CD4-positive, alpha-beta T cell treated with Interleukin-17A for 4 hours (primary cell): ENCODE measurements at places on chromosomes 11 and 22.

DNA sequence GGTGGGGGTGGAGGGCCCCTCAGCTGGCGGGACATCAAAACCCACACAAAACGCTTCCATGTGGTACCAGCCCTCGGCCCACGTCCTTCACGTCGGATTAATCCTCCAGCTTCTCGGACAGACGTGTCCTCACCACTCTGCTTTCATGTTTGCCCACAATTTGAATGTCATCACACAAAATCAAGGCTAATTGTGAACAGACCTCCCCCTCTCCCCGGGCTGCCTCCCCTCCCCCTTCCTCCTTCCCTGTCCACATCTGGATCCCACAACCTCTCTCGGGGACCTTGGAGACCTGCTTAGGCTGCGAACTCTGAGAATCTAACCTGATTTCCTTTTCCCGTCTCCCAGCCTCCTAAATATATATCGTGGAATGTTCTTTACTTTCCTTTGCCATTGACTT is 262.9 kb downstream of the MN1 start:
- DNase-seq = no peak

DNA sequence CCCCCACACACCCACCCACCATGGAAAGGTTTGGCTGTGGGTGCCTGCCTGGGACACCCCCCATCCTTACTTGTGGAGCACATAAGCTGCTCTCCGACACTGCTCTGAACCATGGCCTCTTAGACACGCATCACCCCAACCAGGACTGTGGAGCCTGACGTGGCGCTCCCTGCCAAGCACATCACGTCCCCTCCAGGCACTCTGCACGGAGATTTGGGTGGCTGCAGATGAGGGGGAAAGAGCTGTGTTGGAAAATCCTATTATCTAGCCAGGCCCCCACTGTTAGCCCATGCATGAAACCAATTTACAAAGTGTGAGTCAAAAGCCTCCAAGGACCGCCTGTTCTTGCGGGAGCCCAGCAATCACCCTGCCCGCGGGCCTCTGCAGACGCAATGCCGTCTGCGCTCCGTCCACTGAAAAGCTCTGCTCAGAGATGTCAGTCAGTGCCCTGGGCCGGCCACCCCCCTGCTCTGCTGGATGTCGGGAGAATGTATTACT is 163.4 kb upstream of the NECTIN1 start:
- no peak for DNase-seq

- DNase-seq = no peak
Observed at GRCh38 chr11:109405671-109406070, 16.3 kb upstream of the C11orf87 start.

GRCh38 chr11:125155767-125156166 is 8.8 kb upstream of the PKNOX2 start:
- no peak for DNase-seq

GRCh38 chr11:65619281-65619928 is 3.8 kb downstream of the PCNX3 start:
- no peak for DNase-seq

DNA sequence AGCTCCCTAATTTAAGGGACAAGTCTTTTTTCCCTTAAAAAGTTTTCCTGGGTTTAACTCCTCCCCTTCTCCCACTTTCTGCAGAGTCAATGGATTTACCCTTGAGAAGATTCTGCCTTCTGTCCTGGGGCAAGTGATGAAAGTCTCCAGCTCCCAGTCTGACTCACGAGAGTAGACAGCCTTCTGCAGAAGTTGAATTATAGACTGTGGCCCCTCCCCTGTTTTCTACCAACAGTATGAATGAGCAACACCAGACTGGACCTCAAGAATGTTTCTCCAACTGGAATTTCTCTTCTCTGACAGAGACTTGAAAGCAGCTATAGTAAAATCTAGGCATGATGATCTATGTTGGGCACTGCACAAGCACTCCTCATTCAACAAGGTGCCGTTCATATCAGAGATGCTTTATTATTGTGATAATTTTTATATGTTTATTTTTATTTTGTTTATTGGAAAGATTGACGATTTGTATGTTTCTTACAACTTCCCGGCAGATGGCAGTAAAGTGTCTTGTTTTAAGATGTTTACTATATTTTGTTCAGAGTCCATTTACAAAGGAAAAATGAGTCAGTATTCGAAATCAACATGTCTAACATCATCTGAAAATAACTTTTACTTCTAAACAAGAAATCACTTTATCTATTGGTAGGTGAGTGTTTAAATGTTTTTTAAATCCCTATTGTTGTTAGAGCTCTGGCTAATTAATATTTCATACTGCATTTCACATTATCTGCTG is 56.6 kb downstream of the LMO2 start:
- no peak for DNase-seq

- DNase-seq = no peak
Observed at GRCh38 chr11:105230586-105230985, 91.0 kb upstream of the CARD18 start.

- DNase-seq = no peak
Observed at GRCh38 chr22:29798801-29799200, 31.6 kb downstream of the UQCR10 start.

GRCh38 chr11:24489477-24489876 is 7.4 kb upstream of the LUZP2 start:
- DNase-seq = no peak

- no peak for DNase-seq
Observed at GRCh38 chr11:62088331-62088933, 35.4 kb upstream of the INCENP start.

GRCh38 chr11:63917692-63918506 is 935 bp upstream of the RCOR2 start:
- DNase-seq = peak; percentile 60

GRCh38 chr22:26589367-26589844 is 526 bp downstream of the TPST2 start:
- peak; percentile 55 for DNase-seq

DNA sequence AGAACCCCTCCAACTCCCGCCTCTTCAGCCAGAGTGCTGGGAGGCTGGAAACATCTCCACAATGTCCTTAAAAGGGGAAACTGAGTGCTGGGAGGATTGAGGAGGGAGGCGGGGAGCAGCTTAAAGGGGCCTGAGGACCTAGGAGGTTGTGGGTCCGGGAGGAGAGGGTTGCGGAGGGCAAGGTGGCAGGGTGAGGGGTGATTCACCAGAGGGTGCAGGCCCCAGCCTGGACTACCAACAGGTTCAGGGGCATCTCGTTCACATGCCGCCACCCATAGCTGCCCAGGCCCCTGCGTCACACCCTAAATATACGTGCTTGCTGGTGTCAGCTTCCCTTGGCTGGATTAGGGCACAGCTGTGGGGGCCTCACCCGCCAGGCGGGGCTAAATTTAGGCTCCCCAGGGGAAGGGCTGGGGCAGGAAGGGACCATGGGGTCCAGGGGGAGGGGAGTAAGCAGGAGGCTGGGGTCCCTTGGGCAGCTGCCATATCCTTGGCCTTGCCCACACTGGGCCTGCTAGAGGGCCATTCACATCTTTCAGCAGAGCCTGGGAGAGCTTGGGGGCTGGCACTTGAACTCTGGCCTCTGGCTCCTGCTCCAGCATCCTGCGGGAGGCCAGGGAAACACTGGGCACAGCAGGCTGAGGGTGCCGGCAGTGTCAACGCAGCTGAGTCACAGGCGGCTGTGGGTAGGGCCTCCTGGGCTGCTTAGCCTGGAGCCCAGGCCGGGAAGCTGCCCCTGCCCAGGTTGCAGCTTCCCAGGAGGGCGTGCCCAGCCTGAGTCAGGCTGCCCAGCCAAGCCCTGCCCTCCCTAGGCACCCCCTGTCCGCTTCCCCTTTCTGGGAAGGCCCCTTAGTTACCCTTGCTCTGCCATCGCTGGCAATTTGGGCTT is 1.3 kb downstream of the EHBP1L1 start:
- DNase-seq = peak; percentile 58

DNA sequence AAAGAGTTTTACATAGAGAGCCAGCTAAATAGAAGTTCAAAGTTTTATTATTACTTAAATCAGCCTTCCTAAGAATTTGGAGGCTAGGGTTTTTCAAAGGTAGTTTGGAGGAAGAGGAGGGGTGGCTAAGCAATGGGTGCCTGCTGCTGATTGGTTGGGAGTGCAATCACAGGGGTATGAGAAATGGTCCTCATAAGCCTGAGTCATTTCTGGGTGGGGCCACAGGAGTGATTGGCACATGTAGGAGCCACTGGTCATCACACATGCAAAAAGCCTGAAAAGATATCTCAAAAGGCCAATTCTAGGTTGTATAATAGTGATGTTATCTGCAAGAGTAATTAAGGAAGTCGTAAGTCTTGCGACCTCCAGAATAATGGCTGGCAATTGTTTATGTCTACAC is 12.9 kb downstream of the OR51L1 start:
- no peak for DNase-seq

- DNase-seq = no peak
Observed at GRCh38 chr11:81211050-81211449, 1522.6 kb downstream of the FAM181B start.

DNA sequence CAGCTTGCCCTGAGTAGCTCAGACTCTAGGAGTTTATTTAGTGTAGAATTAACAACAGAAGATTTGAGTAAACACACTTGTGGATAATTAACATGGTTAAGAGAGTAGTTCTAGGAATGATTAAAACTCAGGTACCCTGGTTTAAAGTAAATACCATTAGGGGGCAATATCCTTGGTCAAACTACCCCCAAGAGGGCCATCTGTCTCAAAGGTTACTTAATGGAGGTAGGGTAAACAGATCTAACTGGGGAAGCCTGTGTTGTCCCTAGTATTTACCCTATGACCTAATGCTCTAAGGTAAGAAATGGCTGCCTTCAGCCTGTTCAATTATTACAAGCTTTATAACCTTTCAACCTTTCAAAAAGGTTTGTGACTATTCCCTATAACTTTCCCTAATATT is 10.6 kb upstream of the GLYATL1 start:
- DNase-seq = no peak

DNA sequence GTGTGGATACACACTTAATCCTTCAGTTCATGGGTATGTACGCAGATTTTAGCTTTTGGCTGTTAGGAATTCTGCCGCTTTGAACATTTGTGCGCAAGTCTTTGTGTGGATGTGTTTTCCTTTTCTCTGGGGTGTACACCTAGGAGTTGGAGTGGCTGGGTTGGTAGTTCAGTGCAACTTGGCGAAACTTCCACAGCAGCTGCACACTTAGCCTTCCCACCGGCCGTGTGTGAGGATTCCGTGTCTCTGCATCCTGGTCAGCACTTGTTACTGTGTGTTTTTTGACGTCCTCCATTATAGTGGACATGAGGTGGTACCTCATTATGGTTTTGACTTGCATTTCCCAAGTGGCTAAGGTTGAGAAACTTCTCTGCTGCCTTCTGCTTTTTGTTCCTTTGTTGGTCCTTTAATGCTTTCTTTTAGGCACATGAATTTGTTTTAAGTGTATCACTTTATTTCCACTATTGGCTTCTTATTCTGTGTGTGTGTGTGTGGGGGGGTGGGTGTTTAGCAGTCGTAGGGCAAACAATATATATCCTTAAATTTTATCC is 72.1 kb upstream of the SLC25A18 start:
- DNase-seq = no peak

GRCh38 chr11:59901306-59901705 is 22.7 kb downstream of the OOSP3 start:
- DNase-seq = no peak

DNA sequence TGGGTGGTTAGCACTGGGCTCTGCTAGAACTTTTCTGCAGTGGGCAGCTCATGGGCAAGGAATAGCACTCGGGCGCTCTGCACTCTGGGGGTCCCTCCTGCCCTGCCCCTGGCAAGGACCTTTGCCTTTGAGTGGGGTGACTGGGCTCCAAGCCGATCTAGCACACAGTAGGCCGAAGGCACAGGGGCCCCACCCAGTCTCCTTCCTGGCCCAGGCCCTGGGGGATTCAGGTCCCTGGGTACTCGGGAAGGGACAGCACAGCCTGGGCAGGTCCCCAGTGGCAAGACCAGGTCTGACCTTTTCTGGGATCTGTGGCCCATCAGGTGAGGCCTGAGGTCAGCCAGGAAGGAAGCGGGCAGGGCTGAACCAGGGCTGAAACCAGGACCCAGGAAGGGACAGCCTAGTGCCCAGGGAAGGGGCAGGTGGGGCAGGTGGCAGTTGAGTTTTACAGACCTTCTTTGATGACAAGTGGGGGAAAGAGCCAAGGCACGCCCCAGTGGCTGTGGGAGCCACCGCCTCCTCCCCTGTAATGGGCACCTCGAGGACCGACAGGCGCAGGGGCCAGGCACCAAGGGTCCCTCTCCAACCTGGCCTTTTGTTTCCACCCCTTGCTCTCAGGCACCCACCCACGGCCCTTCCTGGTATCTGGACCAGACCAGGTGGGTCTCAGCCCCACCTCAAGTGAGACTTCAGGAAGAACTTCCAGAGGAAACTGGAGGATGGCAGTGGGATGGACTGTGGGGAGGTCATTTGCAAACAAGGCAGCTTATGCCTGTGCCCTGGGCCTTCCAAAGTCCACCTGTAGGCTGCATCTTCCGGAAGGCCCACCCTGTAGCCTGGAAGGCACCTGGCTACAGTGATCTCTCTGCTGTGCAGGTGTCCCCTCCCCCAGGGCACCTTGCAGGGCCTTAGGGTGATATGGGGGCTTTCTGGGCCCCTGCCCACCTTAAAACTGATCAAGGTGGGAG is 883 bp upstream of the AIFM3 start:
- DNase-seq = no peak

- DNase-seq = no peak
Observed at GRCh38 chr22:21948824-21949568, 3.7 kb downstream of the PPM1F start.

GRCh38 chr11:35723913-35724312 is 61.3 kb downstream of the TRIM44 start:
- no peak for DNase-seq

DNA sequence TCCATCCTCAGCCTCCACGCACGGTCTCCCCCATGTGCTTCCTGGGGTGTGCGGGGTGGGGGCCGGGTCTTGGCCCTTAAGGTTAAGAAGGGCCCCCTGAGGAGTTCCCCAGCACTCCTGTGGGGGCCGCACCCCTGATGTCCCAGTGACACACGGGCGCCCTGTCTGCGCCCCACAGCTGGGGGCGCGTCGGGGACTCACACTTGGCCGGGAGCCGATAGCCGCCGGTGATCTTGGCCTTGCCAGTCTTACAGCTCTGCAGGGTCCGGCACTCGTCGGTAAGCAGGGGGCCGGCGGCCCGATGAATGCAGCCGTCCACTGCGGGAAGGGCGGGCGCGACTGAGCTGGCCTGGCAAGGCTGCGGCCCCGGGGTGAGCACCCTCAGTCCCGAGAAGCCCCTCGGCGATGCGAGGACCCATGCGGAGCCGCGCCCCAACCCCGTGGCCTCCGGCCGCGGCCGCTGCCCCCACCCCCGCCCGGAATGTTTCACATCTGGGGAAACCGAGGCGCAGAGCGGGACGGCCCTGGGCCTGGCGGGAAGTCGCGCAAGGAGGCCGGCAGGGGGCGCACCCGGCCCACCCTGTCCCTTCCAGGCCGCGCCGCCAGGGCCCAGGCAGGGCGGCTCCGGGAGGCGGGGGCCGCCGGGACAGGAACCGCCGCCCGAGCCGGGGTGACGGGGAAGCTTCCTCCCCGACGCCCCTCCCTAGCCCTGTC is 13.9 kb downstream of the OTUB1 start:
- DNase-seq = peak; percentile 84

- peak; percentile 55 for DNase-seq
Observed at GRCh38 chr11:118341815-118342489, 553 bp downstream of the CD3D start.

GRCh38 chr22:17201285-17201945 is 17.8 kb downstream of the ADA2 start:
- no peak for DNase-seq
